Choroid plexus epithelial cell (primary cell): ENCODE measurements at places on chromosomes 5 and 9.
A peak's percentile ranks its signal among the peaks of the same experiment; 100 is the strongest.

DNA sequence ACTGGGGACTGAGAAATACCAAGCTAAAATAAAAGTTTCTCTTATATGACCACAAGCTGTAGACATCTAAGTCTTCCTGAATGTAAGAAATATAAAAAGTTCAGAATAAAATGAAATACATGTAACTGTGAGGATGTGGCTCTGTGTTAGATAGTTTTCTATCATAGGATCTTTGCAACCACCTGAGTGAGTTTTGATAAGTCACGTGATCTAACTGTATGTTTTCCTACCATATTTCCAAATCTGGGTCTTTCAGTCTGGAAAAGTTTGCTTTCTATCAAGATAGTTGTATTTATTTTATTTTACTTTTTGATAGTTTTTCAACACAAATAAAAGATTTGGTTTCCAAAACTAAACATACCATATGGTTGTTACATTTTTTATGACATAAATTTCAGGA is 1905.8 kb upstream of the ACO1 start:
- DNase-seq: no peak

- no peak for DNase-seq
Observed at GRCh38 chr5:95939465-95939864, 22.2 kb downstream of the ELL2 start.

- DNase-seq: no peak
Observed at GRCh38 chr5:53915120-53915519, 354.7 kb downstream of the NDUFS4 start.

DNA sequence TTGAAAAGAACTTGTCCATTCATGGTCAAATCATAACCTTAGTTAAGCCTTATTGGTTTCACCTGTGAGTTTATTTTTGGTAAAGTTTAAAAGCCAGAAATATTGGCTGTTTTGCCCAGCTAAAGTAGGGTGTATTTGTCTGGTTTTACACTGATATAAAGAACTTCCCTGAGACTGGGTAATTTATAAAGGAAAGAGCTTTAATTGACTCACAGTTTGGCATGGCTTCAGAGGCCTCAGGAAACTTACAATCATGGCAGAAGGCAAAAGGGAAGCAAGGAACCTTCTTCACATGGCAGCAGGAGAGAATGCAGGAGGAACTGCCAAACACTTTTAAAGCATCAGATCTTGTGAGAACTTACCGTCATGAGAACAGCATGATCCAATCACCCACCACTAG is 55.3 kb downstream of the JAKMIP2 start:
- DNase-seq: no peak

DNA sequence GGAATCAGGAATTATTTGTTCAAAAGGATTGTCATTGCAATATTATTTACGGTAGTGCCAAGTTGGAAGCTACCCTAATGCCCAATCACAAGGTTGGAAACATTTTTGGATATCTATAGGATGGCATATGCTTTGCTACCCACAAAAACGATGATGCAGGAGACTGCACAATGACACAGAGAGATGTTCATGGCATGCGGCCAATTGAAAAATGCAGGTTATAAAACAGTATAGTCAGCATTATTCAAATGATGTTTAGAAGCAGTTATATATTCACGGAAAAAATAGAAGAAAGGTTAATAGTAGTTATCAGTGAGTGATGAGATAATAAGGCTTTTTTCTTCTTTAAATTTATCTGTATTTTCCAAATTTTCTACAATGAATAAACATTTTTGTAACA is 5.9 kb upstream of the ACSL6 start:
- DNase-seq: no peak

- no peak for DNase-seq
Observed at GRCh38 chr9:110288503-110288902, 32.2 kb upstream of the TXN start.

DNA sequence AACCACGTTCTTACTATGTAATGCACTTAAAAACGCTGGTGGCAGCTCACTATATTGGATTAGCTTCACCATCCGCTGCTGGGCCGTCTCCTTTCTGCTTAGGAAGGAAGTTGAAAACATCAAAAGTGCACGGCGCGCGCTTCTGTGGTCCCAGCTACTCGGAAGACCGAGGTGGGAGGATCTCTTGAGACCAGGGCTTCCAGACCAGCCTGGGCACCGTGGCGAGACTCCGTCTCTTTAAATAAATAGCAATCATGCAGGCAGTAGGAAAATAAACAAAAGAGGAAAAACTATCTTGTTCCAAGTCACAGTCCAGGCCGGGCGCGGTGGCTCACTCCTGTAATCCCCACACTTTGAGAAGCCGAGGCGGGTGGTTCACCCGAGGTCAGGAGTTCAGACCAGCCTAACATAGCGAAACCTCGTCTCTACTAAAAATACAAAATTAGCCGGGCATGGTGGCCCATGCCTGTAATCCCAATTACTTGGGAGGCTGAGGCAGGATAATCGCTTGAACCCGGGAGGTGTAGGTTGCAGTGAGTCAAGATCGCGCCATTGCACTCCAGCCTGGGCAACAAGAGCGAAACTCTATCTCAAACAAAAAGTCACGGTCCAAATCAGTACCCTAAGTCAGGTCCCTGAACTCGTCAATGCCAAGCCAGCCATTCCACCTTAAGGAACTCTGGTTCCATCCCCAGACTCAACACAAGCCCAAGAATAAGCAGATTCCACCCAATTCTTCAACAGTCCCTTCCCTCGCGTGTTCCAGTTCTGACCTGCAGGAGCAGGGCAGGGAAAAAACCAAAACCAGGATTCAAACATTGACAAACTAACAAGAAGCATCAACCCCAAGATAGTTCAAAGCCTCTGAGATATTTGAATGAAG is 1.0 kb upstream of the GOLGA1 start:
- peak; percentile 71 for DNase-seq

GRCh38 chr5:31976169-31976568 is 197.9 kb downstream of the GOLPH3 start:
- no peak for DNase-seq

DNA sequence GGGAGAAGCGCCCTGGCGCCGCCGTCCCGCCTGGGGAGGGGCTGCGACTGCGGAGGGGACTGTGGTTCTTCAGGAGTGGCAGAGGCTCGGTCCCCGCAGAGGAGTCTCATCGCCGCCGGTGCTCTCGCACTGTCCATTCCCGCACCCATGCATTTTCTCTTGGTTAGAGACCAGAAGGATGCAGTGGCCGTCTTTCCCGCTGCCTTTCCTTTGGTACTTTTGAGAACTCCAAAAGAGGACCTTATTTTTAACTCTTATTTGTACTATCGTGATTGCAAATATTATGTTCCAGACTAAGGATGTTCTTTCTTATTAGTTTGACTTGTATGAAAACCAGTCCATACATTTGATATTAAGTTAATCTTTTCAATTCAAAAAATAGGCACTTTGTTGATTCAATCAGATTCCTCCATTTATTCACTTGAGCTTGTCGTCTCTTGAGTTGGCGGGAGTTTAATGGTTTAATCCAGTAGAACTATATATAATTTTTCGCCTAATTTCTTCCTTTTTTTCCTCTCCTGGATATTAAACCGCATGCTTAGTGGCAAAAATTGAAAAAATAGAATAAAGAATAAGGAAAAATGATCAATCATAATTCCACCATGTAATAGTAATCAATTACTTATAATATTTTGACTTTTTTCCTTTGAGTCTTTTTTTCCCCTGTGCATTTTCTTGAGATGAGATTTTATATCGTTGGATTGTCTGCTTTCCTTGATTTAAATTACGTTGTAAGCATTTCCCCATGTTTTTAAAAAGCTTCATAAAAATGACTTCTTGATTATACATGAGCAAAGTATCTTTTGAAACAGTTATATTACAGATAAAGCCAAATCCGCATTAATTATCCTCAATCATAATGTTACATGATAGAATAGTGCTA is 861 bp downstream of the ZFYVE16 start:
- peak; percentile 45 for DNase-seq

GRCh38 chr5:117299936-117300328 is 725.3 kb upstream of the SEMA6A start:
- DNase-seq: no peak

DNA sequence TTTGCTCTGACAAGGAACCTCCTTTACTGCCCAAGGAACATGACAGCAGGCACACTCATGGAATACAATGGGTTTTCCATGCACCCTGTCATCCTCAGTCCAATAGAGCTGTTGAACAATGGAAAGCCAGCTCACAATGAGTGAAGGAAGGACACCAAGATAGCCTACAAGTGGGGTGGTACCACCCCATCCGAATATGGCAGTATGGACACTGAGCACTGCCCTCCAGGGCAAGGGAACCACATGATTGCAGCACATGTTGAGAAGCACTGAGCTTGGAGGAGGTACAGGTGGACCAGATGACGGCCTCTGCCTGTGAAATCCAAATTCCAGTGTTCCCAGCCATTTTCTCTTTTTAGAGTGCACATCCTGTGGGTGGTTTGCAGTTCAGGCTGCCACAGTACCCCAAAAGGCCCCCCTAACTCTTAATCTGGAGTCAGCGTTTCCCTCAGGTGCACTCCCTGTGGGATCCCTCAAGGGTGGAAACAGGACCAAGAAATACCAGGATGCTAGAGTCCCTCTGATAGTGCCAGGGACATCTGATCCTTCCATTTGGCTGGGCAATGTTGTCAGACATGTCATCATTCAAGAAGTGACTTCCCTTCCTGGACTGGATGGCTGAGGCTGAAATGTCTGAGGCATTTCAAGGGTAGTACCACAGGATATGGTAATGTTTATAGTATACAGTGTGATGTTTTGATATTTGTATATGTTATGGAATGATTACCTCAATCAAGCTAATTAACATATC is 48.9 kb downstream of the SMC2 start:
- no peak for DNase-seq

DNA sequence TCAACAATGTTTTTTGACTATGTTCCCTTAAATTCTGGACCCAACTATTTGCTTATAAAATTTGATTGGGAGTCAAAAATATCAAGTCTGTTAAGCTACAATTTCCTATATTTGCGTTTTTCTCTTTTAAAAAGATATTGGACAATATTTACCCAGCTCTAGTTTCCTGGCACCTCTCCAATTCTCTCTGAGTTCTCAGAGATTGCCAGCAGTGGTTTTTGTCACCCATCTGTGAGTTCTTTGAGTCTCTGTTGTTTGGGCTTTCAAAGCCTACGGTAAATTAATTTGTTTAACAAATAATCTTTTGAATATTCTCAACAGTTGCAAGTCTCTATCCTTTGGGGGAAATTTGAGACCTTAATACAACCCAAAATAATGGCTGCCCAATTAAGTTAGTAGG is 174.2 kb upstream of the PUM3 start:
- DNase-seq: no peak

DNA sequence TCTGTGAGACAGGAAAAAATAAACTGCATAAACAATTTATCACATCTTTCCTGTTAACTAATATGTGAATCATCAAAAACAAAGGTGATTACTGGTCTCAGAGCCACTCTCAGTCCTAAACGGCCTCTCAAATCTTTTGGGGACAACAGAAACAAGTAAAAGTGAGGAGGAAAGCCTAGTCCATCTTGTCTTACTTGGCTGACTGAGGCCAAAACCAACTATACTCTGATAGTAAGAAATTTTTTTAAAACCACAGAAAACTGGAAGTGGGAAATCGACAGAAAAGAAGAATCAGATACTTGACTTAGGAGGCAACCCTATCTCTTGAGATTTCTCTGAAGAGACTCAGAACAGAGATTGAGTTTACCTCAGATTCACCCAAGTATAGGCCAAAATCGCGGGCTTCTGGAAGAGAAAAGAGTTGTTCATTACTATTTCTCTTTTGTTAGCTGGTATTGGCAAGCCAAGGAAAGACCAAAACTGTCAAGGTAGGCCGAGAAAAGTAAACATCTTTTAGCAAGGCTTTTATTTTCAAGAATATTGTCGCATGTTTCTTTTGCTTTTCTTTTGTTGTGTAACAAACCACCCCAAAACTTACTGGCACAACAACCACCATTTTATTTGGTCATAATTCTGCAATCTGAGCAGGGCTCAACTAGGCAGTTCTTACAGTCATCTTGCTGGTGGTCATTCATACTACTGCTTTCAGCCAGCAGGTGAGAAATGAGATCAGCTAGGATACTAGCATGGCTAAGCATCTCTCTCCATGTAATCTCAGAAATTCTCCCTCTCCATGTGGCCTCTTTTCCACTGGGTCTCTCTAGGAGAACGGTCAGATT is 46.1 kb downstream of the RFX3 start:
- no peak for DNase-seq

DNA sequence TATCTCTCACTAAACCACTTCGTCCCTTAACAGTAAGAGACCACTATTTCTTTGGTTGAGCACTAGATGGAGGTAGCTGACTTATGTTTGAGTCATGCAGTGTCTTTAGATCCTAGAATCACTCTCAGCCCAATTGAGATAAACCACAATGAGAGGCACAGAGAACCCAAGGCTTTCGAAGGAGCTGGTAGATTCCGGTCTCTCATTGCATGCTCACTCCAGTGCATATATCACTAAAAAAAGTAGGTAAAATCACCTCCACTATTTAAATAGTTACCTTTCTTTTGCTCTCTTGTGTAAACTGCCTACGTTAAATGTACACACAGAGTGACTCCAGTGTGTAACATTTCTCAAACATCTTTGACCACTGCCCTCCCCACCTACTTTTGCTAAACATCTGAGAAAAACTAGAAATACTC is 27.6 kb downstream of the ACTL7A start:
- DNase-seq: peak; percentile 78

DNA sequence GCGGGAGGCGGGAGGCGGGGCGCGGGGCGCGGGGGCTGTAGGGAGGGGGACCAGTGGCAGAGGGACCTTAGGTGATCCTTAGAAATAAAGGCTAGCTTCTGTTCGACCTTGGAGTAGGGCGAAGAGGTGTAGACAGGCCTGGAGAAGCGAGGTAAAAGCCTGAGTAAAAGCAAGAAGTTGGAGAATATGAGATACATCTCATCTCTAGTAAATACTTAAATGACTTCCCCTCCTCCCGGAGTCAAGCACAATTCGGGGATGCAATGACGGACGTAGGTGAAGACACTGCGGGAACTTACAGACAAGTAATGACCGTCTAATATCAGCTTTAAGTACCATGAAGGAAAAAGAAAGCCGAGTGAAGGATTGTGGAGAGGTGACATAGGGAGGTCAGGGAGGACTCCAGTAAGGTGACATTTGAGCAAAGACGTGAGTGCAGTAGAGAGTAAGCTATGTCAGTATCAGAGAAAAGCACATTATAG is 466 bp downstream of the SMC2 start:
- DNase-seq: peak; percentile 20

DNA sequence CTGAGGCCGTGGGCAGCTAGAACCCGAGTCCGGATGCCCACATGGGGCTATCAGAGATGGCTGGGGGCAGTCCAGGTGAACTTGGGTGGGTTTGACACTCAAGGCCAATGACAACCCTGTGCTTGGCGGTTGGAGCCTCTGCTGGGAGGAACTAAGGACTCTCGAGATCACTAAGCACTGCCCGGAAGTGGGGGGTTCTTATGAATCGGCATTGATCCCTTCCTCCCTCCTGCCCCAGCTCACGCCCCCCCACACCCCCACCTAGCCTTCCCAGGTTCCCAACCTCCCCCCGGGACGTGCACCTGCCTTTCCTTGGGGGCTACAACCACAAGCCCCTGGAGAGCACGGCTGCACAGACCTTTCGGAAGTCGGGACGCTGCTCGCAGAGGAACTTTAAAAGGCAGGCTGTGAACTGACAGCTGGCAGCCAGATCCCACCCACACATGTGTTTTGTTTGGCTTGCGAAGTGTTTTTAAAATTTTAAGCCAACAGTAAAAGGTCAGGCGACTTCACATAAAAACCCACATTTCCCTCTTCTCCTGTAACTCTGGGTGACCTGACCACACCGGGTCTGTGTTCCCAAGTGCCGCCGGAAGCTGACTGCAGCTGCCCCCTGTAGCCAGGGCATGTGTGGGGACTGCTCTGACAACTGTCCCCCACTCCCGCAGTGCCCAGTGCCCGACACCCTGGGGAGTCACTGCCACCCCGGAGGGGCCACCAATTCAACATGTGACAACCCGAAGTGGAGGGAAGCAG is 5.1 kb upstream of the RALGDS start:
- peak; percentile 76 for DNase-seq
